Mesothelial cell of epicardium (in vitro differentiated cells): ENCODE measurements at places on chromosomes 1 and 21. TPM values are rescaled to one million over a fixed set of nuclear protein-coding genes. Genes with fewer than 3 reads are reported as not detected.

DNA sequence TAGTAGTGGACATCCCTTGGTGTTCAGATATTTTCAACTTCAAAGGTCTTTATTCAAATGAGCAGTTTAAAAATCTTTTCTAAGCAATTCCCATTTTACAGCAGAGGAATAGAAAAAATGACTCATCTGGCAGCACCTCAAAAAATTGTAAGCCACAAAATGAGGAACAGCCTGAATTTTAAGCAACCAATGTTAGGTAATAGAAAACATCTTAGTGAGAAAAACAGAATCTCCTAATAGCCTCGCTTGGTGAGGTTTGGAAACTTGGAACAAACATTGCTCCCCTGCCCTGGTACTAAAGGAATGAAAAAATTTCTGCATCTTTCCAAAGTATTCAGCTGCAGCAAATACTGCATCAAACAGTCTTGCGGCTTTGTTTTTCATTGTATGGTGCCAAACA, 264.4 kb downstream of the NTNG1 start:
- no peak for DNase-seq

DNA sequence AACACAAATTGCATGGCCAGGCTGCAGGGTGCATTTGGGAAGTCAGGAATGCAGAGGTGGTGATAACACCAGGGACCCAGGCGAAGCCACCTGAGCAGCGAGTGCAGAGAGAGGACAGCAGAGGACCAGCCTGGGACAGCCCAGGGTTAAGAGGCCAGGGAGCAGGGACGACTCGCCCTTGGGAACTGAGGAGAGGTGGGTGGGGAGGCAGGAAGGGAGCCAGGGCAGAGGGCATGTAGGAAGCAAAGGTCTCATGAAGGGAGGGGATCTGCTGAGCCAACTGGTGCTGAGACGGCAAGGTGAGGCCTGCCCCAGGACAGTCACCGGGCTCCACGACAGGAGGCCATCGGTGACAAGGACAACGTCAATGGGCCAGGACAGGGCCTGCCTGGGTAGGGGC, 16.4 kb downstream of the KIF17 start:
- DNase-seq = no peak

DNA sequence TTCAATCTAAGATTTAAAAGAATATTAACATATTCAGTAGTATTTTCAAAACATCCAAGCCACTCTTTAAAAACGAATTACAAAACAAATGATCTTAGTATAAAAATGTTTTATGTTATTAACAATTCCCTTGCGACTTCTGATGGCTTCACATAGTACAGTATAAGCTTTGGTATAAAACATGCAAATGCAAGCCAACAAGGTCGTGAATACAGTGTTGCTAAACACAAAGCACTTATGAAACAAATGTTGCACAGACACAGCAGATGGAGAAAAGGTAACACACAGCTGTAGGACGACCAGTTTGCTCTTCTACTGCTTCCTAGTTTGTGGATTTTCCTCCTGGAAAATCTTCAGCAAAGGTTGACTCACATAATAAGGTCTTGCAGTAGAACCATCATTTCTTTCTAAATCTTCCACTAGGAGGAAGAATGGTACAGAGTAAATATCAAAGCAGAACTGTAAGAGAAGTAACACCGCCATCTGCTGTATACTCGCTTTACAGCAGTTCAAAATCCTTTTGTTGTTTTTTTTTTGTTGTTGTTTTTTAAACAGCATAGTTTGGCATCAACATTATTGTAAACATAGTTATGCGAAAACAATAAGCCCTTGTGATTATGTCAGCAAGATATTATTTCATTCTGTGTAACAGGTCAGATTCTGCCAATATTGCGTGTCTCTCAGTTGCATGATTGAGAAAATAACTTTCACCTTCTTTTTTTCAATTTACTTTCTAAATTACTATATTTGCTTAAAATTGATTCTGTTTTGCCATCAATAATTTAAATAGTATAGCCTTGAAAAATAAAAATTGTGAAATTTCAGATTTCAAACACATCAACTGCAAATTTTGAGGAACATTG, 69.5 kb downstream of the LHX8 start:
- DNase-seq = no peak

DNA sequence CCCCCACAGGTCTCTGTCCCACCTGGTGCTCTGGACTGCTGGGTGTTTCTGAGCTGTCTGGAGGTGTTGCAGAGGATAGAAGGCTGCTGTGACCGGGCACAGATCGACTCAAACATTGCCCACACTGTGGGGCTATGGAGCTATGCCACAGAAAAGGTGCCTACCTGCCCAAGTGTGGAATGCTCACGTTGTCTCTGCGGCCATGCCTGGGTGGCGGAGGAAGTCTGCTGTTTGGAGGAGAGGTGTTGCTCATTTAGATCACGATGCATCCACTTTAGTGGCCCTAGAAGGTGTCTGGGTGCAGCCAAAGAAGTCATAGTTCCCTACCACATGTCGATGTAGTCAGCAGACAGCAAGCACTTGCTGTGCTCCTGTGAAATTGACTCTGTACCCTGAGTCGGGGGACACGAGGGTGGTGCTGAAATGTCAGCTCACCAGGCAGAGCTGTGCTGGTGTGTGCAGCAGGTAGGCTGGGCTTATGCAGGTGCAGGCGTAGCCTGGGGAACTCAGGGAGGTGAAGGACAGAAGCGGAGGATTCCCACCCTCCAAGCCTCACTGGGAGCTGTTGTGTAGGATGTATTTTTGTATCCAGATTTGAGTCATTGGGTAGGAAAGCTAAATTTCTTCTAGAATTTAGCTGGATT, 32.8 kb upstream of the PWP2 start:
- DNase-seq = no peak

DNA sequence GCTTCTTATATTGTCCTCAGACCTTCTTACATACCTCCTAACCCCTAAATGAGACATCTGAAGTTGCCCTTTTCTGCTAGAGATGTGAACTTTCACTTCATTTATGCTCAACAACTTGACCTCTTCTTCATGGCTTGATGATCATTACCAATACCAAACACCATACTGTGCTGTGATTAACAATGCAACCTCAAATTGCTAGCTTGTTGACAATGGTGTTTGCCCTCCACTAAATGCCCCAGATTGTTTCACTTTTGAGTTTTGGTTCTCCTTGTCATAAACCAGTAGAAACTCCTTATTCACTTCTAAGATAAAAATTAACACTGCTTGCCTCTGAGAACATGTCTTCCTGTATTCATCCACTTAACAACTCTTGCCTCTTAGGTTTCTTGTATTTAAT, 5.6 kb downstream of the JAK1 start:
- no peak for DNase-seq

DNA sequence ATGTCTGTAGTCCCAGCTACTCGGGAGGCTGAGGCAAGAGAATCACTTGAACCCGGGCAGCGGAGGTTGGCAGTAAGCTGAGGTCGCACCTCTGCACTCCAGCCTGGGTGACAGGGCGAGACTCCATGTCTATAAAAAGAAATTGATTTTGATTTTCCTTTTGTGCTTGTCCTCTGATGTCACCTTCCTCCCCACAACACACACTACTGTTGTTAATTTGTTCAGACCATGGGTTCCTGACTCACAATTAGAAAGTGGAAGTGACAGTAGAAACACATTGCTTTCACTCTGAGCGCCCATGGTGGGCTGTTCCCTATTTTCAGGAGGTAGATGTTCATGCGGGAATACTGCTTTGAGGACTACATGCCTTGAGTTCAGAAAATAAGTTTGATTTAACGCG, 165.5 kb upstream of the KCNJ6 start:
- no peak for DNase-seq

DNA sequence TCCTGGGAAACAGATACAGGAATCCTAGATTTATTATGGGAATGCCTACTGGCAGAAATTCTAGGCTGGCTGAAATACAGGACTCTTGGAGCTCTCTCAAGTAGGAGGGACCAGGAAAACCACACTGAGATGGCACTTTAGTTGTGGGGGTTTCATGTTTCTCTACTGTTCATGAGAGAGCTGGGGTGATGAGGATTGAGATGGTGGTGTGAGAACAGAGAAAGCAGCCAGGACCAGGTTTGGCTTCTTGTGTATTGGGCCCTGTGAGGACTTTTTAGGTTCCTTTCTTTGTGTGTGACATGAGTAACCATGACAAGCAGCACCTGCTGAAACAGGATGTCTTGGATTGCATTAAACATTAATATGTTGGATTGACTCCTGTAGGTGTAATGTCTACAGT, 4.9 kb downstream of the ARID1A start:
- no peak for DNase-seq

- no peak for DNase-seq
These were observed 153.1 kb upstream of the FGGY start for GRCh38 chr1:59143811-59144210.

GRCh38 chr1:232634096-232634495, 4.2 kb upstream of the SIPA1L2 start:
- no peak for DNase-seq

DNA sequence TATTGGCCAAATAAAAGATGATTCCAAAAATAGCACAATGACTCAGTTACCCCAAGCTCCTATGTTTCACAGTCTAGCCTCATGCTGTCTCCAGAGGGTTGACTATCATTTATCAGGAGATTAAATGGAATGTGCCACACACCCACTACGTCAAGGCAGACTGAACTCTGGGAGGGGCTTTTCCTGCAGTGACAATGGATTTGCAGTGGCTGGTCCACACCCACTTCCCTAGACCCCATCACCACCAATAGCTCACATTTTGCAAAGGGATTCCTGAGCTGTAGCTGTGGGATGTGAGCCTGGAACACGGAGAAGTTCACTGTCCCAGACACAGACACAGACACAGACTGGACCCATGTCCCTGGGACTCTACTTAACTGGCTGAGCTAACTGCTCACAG, 77.1 kb downstream of the HLCS start:
- no peak for DNase-seq

- DNase-seq = no peak
These were observed 111.4 kb downstream of the HLX start for GRCh38 chr1:220990427-220991339.

DNA sequence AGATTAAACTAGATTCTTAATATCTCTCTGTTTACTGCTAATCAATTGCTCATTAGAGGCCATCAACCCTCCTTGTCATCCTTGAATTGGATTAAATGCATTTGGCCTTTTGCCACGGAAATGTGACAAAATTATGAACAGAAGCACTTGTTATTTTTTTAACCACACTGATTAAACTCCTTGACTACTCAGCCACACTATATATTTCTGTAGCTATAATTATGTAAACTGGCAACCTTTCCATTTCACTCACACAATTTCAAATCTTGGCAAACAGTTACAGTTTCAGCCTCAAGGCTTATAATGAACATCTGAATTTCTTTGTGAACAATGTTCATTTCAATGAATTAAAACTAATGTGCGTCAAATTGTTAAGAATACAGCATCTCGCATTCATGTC, 10.1 kb downstream of the ADAMTS5 start:
- no peak for DNase-seq

DNA sequence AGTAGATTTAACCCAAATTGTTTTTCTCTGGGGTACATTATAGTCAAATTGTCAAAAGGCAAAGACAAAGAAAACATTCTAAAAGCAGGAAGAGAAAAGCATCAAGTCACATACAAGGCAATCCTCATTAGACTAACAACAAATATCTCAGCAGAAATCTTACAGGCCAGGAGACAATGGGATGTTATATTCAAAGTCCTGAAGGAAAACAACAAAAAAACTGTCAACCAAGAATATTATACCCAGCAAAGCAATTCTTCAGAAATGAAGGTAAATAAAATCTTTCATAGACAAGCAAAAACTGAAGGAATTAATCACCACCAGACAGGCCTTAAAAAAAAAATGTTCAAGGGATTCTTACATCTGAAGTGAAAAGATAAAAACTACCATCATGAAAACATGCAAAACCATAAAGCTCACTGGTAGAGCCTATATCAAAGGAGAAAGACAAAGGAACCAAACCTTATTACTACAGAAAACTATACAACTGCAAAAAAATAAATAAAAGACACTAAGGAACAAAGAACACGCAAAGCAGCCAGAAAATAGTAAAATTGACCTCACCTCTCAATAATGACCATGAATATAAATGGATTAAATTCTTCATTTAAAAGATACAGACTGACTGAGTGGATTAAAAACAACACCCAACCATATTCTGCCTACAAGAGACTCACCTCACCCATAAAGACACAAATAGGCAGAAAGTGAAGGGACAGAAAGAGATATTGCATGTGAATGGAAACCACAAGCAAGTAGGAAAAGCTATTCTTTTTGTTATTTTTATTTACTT, 113.8 kb upstream of the ZC3H11B start:
- DNase-seq = no peak

DNA sequence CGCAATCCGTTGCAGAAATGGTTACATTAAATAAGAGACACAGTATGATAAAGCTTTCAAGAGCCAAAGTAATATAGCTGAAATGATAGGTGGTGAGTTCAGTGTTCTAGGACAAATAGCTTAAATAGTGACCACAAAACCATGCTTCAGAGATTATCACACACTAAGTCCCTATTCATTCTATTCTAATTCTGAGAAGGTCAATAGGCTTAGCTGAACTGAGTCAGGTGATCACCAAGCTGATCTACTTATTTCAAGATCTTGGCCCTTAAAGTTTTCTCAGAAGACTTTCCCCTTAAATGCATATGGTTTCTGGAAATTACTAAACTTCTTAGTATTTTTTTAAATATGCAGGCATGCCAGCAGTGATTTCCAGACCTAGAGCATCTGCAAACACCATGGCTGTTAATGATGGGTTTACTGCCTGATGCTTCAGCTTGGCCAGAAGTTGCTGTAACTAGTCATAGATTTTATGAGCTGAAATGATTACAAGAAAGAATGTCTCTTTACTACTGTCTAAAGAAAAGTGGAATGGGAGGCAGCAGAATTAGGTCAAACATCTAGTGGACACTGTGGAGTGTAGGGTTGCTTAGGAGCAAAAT, 242.9 kb downstream of the ST6GALNAC3 start:
- DNase-seq = no peak

DNA sequence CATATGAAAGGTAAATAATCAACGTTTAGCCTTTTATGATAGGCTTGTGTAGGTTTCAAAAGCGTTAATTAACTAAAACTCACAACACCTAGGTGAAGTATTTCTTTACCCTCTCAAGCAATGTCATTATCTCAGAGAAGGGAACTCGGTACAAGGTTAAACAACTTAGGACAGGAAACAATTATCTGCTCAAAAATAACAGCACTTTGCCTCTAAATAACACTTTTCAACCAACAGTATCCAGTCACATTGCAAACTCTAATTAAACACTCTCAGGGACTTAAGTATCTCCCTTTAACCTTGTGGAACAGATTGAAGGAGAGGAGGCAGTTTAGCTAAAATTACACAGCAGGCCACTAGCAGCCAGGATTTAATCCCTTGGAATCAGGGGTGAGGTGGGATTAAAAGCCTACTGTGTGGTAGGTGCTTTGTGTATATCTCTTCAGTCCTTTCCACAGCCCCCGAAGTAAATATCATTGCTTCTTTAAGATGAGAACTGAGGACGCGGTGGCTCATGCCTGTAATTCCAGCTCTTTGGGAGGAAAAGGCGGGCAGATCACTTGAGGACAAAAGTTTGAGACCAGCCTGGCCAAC, 5.2 kb upstream of the AKNAD1 start:
- DNase-seq = no peak

- DNase-seq = no peak
These were observed 771 bp upstream of the RAD54L start for GRCh38 chr1:46246548-46247435.

GRCh38 chr1:70779571-70779970, 268.0 kb downstream of the PTGER3 start:
- no peak for DNase-seq

Gene OR10Z1
- total RNA-seq = not detected in 3 replicates

Gene FCMR
- not detected in 3 replicates for total RNA-seq

Gene RNU1-3
- total RNA-seq = 3,774 to 3,945 TPM (median 3,937 TPM) in 3 replicates

Gene APP
- 489 to 500 TPM (median 495 TPM) in 3 replicates for total RNA-seq

Gene PSMB4
- 202 to 207 TPM (median 202 TPM) in 3 replicates for total RNA-seq

Gene VWA1
- 57.0 to 59.1 TPM (median 57.7 TPM) in 3 replicates for total RNA-seq

Gene OLFM3
- total RNA-seq = 7.5 to 7.9 TPM (median 7.7 TPM) in 3 replicates

Gene TMEM82
- total RNA-seq = not detected in 3 replicates

Gene ERMAP
- total RNA-seq = 14.7 to 17.2 TPM (median 15.4 TPM) in 3 replicates
